Endothelial cell (in vitro differentiated cells): ENCODE measurements at places on chromosomes 11 and 22.

DNA sequence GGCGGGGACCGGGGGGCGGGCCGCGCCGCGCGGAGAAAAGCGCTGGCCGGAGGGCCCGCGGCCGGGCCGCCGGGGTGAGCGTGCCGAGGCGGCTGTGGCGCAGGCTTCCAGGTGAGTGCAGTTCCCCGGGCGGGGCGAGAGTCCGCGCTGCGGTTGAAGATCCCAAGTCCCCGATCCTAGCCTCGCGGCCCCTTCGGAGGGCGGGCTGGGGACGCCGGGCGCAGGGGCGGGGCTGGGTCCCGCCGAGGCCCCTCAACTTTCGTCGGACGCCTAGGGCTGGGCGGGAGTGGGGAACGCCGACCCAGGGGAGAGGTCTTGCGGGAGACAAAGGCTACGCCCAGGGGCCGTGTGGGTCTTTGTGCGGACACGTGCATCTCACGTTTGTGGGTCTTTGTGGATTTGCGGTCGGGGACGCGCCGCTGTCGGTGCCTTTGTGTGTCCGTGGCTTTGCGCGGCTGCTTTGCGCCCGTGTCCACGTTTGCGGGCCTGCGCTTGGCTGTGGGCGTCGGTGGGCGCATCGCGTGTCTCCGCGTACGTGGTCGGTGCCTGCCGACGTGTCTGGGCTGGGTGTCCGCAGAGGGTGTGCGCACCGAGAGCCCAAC lies at the start of gene TSKU:
Gene TSKU, plus strand, starts transcription at position 63 of the 602 bp plus-strand sequence. CDS start 12,261 bp downstream, outside the sequence.
- no peak for DNase-seq

GRCh38 chr11:68722143-68722542 lies 29.2 kb downstream of the TESMIN start:
- no peak for DNase-seq

DNA sequence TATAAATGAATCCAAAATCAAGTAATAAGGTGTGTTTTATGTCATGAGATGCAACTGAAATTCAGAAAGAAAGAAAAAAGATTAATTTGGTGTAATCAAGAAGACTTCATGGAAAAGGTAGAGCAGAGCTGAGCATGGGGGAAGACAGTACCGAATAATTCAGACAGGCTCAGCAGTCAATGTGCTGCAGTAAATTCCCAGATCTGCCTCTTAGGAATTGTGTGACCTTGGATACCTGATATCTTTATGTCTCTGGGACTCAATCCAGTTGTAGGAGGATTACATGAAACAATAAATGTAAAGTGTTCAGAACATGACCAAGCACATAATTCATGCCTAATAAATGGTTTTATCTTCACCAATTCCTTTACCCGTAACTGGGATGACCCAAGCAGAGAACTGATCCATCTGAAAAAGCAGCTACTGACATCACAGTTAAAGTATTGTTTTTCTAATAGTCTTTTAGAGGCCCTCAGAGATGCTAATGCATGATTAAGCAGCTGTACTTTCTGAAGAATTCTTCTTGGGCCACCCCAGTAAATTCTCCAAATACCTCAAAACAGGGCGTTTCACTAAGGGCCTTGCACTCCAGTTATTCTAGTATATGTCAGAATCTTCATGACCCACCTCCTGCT lies 7.8 kb downstream of the MS4A12 start:
- DNase-seq: no peak

GRCh38 chr11:95308512-95309035 lies 77.6 kb upstream of the SESN3 start:
- no peak for DNase-seq

DNA sequence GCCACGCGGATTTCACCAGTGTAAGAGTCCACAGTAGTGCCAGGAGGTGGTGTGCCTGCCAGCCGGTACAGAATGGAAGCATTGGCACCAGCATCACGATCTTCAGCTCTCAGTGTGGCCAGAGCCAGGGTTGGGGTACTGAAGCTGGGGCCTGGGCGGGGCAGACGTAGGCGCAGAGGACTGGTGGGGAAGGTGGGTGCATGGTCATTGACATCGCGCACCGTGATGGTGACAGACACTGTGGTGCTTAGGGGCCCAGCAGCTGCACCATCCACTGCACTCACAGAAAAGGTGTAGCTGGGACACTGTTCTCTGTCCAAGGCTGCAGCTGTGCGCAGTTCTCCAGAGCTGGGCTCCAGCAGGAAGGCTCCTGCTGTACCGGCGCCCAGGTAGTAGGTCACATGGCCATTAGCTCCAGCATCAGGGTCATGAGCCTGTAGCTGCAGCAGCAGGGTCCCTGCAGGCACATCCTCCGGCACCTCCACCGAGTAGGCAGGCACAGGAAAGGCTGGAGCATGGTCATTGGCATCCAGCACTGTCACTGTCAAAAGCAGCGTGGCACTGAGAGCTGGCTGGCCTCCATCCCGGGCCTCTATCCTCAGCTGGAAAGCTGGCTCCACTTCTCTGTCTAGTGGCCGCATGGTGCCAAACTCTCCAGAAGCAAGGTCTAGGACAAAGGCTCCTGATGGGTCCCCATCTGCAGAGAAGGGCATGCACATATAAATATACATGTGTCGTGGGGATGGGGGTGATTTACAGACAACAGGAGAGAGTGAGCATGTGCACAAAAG lies 7.9 kb upstream of the TPP1 start:
- no peak for DNase-seq

- no peak for DNase-seq
Observed at GRCh38 chr11:62153617-62154016, 29.8 kb downstream of the INCENP start.

DNA sequence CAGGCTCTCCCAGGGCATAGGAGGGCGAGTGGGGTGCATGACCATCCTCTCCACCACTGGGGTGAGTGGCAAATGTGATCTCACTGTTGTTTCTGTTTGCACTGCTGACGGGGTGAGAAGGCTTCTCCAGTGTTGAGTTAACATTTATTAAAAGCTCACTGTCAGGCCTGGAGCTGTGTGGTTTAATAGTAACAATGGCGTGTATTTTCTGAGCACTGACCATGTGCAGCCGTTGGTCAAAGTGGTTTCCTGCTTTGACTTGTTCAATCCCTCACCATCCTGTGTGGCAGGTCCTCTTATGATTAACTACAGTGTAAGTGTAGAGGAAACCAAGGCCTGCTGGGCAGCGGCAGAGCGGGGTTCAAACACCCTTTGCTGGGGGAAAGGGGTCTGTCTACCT lies 4.4 kb downstream of the A4GALT start:
- no peak for DNase-seq

GRCh38 chr22:30238661-30239487 lies 7.7 kb downstream of the LIF start:
- no peak for DNase-seq

DNA sequence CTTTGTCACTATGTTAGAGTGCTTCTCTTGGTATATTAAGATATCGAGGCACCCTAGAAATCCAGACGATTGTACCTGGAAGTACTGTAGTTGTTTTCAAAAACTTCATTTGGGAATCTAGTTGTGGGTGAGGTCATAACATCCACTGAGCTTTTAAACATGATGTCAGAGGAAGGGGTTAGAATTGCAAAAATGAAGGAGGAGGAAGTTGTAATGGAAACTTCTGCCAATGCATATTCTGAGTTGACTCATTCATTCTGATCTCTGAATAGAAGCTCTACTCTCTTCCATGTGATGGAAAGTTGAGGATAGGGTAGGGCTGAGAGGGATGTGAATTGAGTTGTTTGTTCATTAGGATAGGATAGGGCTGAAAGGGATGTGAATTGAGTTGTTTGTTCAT lies 7.7 kb downstream of the CD44 start:
- no peak for DNase-seq

- DNase-seq: peak; percentile 25
Observed at GRCh38 chr11:36492724-36493304, 17.3 kb downstream of the TRAF6 start.
